Stimulated activated CD4-positive, alpha-beta T cell treated with anti-CD3 and anti-CD28 coated beads, Interleukin-1b, Interleukin-23, amount 100 ng/mL, for 24 hours (primary cell): ENCODE measurements at places on chromosomes 7 and 10.

DNA sequence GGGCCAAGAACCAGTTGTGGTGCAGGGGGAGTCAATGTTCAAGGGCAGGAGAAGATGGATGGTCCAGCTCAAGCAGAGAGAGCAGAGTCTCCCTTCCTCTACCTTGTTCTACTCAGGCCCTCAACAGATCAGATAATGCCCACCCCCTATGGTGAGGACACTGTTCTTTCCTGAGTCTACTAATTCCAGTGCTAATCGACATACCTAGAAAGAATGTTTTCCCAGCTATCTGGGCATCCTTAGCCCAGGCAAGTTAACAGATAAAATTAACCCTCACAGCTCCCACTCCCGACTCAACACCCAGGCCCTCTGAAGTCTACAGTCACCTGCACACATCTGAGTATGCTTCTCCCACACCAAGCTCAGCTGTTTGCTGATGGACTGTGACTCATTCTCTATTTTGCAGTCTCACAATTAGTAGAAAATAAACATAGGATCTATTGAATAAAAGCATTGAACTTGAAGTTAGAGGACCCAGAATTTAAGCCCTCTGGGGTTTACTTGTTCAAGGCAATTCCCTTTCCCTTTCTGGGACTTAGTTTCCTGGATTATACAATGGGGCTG lies 17.1 kb downstream of the COL13A1 start:
- no peak for DNase-seq

DNA sequence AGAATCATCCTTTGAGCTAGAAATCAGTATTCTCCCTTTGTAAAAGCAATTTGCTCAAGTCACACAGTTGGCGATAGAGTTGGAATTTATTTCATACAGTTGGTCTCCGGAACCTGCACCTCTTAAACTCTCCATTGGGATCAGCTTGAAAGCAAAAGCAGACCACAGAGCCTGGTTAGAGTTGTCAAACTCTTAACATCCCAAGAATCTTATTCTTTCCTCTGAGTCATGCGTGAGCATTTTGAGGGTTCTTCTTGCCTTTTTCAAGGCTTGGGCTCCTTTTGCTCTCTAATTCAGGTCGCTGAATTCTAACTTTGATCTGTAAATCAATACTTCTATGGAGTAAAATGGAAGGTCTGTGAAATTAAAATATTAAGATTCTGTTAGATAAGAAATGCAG lies 19.6 kb upstream of the SCIN start:
- no peak for DNase-seq

DNA sequence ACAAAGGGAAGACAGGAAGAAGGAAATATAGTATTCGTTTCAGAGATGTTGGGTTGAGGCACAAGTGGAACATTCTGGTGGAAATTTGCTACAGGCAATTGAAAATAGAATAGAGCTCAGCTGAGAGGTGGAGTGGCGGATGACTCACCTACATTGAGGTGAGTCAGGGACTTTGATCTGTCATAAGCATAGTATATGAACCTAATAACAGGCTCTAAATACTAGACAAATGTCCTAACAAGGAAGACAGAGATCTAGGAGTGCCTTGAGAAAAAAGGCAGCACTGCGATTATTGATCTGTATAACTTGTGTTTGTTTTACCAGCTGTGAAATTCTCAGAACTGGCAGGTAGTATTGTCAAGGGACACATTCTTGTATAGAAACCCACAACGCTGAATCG lies 907 bp upstream of the IFRD1 start:
- no peak for DNase-seq

DNA sequence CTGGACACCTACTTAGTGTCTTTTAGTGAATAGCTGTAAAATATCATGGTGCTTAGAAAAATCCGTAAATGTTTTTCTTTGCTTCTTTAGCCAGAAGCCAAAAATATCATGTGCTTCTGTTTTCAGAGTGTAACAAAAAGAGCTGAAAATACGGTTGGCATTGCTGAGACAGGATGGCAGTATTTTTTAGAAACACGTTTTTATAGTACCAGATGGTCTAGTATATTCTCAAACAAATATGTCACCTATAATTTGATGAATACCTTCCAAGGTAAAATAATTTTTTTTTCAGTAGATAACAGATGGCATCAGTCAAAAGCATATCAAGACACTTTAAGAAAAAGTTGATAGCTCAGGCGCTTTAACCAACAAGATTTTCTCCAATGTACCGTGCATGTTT lies 326.6 kb downstream of the PHF14 start:
- DNase-seq = no peak

GRCh38 chr7:4665661-4666060 lies 16.4 kb upstream of the FOXK1 start:
- DNase-seq = no peak

- DNase-seq = no peak
Measured at GRCh38 chr7:15228831-15229230, 326.3 kb upstream of the DGKB start.

DNA sequence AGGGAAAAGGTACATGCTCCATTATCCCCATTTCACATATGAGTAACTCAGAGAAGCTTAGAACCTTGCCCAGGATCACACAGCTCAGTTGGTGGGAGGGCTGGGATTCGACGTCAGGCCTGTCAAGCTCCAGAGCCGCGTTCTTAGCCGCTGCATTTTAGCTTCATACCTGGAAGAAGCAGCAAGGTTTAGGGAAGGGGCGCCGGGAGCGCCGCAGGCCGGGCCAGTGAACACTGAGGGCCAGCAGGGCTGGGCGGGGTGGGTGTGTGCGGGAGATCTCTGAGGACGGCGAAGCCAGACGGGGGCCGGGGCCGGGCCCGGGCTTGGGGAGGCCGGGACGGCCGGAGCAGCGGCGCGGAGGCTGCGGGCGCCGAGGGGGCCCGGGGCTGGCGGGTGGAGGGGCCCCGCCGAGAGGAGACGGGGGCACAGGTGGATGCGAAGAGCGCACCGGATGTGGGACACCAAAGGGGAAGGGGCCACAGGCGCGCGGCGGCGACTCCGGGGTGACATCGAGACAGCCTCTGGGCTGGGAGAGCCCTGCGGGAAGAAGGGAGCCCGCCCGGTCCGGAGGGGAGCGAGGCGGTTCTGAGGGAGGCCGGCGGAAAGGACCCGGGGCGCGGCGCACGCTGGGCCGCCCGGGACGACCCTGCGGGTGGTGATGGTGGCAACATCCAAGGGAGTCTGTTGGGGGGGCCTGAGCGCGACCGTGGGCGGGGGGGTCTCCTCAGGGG lies 498 bp downstream of the NDST2 start:
- peak; percentile 13 for DNase-seq
